ENCODE measurements at places on chromosomes 2 and 18.

DNA sequence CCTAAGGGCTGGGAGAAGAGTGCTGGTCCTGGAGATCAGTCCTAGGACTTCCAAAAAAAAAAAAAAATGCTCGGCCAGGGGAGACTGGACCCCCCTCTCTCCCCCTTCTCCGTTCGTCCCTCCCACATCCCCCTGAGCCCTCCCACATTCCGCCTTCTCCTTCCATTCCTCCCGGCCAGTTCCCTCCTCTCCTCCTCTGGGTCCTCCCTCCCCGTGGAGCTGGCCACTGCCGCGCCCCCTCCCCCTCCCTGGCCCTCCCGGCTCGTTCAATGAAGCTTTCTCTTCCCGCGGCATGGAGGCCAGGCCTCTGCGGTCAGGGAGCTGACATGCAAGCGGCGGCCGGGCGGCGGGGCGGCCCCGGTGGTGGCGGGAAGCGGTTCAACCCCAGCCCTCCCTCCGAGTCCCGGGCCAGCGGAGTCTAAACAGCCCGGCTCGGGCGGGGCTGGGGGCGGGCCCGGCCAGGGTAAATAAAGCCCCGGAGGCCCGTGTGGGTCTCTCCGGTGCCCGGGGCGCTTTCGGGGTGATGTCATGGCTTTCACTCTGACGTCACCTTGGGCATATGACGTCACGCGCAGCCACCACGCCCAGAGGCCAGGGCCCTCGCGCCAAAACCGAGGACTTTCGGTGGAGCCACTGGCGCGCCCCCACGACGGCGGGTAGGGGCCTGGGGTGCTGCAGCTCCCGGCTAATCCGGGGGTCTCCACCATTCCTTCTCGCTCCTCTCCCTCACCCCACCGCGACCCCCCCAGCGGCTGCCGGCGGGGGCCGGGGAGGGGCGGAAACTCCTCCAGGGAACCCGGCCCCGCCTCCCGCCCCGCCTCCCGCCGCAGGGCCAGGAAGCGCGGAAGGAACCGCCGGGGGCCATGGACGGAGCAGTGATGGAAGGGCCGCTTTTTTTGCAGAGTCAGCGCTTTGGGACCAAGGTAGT, at the start of the genes DOK1 and LOXL3:
DOK1 (plus strand) TSS at position 829 of the 928 bp plus-strand sequence; CDS start at position 864, 35 bp downstream.
LOXL3 (minus strand) TSS at position 51 of the 928 bp plus-strand sequence. CDS start 1,308 bp downstream, outside the sequence.
- peak; percentile 88 for DNase-seq

- no peak for DNase-seq
Observed at GRCh38 chr18:47970664-47971531, 40.4 kb upstream of the SMAD2 start.

GRCh38 chr2:218756599-218757377, 25.2 kb upstream of the CYP27A1 start:
- no peak for DNase-seq

- DNase-seq, result peak; percentile 70
Observed at GRCh38 chr2:10497797-10498251, 49.7 kb upstream of the ODC1 start.

- no peak for DNase-seq
Observed at GRCh38 chr18:68172842-68173549, 541.9 kb downstream of the TMX3 start.

- DNase-seq, result no peak
Observed at GRCh38 chr2:187519419-187520120, 34.7 kb downstream of the TFPI start.

DNA sequence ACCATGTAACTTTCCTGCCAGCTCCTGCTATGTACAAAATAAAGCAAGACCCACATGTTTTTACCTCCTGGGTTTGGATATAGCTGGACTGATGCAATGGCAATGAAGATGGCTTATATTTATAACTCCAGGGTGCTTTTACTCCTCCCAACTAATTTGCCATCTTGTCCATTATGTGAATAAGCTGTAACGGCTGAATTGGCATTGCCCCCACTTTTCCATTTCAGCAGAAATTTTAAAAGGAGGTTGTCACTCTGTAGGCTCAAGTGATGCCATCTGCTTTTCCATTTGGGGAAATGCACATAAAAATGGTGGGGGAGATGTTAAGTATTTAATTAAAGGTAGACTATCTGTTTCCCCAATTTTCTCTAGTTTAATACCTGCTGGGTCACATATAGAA, 345.5 kb downstream of the ERBB4 start:
- no peak for DNase-seq

GRCh38 chr2:151544449-151544848, 134.7 kb downstream of the RIF1 start:
- no peak for DNase-seq

- no peak for DNase-seq
Observed at GRCh38 chr2:222310747-222311318, 12.0 kb upstream of the PAX3 start.
